ENCODE measurements at places on chromosomes 1 and 21. TPM values are rescaled to one million over a fixed set of nuclear protein-coding genes. Genes with fewer than 3 reads are reported as not detected.

LRRC71 gene
- polyA plus RNA-seq: not detected

TACSTD2 gene
- 1.8 TPM for polyA plus RNA-seq

DHDDS gene
- 46.9 TPM for polyA plus RNA-seq

ZNF683 gene
- polyA plus RNA-seq: not detected

KIAA1614 gene
- 1.3 TPM for polyA plus RNA-seq

SLC44A3 gene
- polyA plus RNA-seq: 2.0 TPM

TRIM45 gene
- 1.4 TPM for polyA plus RNA-seq

PLD5 gene
- polyA plus RNA-seq: not detected

TPTE gene
- polyA plus RNA-seq: not detected

TAS1R1 gene
- not detected for polyA plus RNA-seq

PGLYRP4 gene
- polyA plus RNA-seq: not detected

TSPEAR gene
- not detected for polyA plus RNA-seq

SMCP gene
- not detected for polyA plus RNA-seq

OR10Z1 gene
- not detected for polyA plus RNA-seq

LEMD1 gene
- not detected for polyA plus RNA-seq

SLC30A10 gene
- polyA plus RNA-seq: not detected

LCE1F gene
- polyA plus RNA-seq: 1.8 TPM

PGBD5 gene
- polyA plus RNA-seq: 0.23 TPM

- no peak for DNase-seq
These were observed 6.8 kb upstream of the RNF223 start for GRCh38 chr1:1080951-1081310.

DNA sequence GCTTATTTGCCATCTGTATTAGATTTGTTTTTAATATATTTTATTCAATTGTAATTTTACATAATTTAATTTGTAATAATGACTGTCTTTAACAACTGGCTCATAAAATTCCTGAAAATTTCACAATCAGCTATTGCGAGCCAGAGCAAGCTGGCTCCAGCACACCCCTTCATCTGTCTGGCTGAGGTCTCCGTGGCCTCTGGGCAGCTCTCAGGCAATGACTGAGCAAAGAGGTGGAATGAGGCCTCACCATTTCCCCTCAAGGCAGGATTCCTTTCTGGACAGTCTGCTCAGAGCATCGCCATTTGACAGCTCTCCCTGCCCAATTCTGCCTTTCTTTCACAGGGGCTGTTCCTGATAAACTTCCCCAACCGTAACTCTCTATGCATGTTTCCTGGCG lies 5.8 kb upstream of the KANK4 start:
- peak; percentile 96 for DNase-seq

DNA sequence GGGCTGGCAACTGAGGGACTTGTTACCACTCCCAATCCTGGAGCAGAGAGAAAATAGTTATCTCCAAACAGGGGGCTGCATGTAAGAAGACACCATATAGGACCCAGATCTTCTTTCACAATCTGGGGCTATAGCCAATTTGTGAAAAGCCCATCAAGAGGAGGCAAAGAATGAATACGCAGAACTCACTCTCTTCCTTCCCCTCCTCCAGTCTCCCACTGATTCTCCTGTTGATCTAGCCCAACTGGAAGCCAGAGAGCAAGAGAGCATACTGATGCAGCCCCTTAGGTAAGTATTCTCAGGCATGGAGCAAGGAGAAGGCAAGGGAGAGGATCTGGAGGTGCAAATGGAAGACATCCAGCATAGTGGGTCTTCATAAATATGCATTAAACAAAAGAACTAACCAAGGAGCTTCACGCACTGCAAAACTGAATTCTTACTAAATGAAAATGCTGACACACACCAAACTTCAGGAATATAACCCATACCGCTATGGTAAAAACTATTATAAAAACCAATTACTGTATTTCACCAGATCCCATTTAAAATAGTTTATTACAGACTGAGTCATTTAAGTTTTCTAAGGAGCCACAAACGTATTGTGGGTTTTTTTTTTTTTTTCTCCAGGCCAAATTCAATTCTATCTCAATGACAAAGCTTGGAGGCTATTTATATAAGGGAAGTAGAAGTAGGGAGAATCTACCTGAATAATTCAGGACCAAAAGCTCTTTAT lies 15.5 kb upstream of the HMGB4 start:
- DNase-seq: peak; percentile 43

DNA sequence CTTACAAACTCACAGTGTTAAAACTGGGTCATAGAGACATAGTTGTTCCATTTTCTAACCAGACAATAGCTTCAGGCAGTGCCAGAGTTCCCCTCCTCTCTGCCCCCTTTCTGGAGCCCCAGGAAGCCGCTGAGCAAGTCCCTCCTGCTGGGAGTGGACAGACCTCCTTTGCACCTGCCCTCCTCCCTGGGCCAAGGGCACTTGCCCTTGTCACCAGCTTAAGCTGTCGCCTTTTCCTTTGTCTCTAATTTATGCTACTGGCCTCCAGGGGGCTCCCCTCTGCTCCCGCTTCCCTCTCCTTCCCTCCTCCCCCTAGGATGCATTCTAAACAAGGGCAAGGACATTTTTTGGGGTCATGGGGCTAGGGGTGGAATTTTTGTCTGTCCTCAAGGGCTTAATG lies 182.4 kb downstream of the MIS18A start:
- DNase-seq: peak; percentile 14

GRCh38 chr1:242754926-242755325 lies 230.4 kb upstream of the PLD5 start:
- DNase-seq: no peak

GRCh38 chr1:77990629-77991204 lies 11.8 kb upstream of the FUBP1 start:
- no peak for DNase-seq

GRCh38 chr1:174960362-174960761 lies 39.4 kb upstream of the CACYBP start:
- no peak for DNase-seq

DNA sequence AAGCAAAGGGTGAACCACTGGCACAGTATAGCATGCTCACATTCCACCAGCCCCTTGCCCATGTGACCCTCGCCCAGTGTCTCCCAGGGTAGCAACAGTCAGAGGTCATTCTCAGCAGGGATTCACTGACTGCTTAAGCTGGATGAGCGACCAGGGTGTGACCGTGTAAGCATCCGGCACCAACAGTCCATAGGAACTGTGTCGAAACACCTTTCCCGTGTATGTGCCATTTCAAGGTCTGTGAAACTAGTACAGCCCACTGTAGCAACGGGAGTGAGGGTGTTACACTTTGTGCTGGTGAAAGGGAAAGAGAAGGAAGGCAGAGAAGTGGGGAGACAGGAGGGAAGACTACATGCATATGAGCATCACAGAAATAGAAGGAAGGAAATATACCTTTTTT lies 10.8 kb downstream of the PIK3C2B start:
- no peak for DNase-seq

GRCh38 chr1:61207416-61207815 lies 125.1 kb downstream of the NFIA start:
- DNase-seq: no peak

GRCh38 chr1:172530000-172530399 lies 3.0 kb upstream of the SUCO start:
- peak; percentile 29 for DNase-seq

DNA sequence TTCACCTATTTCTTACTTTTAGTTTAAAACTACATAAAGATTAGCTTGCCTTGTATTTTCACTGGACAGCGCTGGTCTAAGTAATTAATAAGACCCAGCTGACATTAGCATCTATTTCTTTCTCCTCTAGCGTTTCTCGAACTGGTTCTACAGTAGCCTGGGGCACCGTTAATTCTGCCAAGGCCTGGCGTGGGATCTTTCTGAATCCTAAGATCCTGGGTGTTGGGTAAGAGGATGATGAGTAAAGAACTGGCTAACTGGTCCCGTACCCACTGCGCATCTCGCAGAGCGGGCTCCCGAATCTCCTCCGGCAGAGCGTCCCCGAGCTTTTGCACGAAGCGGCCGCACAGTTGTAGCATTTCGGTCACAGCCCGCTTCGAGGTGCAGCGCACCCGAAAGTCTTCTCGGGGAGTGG lies 309 bp downstream of the NSL1 start:
- peak; percentile 98 for DNase-seq

- peak; percentile 75 for DNase-seq
These were observed 3.6 kb downstream of the CR1 start for GRCh38 chr1:207499573-207499972.

GRCh38 chr1:185960422-185961321 lies 226.5 kb downstream of the HMCN1 start:
- peak; percentile 30 for DNase-seq

DNA sequence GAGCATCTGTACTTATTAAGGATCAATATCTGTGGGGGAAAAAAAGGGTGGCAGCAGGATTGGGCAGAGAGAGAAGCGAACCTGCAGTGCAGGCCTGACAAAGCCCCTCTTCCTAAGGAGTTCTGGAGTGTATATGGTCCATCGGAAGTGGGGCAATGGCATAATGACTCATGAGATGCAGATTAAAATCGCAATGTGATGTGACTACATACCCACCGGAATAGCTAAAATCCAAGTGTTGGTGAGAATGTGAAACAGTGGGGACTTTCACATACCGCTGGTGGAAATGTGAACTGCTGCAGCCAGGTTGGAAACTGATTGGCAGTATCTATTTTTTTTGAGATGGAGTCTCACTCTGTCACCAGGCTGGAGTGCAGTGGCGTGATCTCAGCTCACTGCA lies 8.2 kb upstream of the CREG1 start:
- DNase-seq: no peak

- no peak for DNase-seq
These were observed 315.1 kb downstream of the NFIA start for GRCh38 chr1:61397495-61397894.

GRCh38 chr1:200245473-200245872 lies 164.4 kb downstream of the ZNF281 start:
- peak; percentile 60 for DNase-seq

DNA sequence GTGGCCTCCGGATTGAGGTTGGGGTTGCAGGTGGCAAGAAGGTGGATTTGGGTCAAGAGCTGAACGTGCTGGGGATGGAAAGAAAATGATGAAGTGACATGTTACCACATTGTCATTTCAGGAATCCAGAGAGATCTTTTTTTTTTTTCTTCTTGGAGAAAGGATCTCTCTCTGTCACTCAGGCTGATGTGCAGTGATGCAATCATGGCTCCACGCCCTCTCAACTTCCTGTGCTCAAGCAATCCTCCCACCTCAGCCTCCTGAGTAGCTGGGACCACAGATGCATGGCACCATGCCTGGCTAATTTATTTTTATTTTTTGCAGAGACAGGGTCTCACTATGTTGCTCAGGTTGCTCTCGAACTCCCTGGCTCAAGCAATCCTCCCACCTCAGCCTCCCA lies 80.6 kb downstream of the GON4L start:
- no peak for DNase-seq

DNA sequence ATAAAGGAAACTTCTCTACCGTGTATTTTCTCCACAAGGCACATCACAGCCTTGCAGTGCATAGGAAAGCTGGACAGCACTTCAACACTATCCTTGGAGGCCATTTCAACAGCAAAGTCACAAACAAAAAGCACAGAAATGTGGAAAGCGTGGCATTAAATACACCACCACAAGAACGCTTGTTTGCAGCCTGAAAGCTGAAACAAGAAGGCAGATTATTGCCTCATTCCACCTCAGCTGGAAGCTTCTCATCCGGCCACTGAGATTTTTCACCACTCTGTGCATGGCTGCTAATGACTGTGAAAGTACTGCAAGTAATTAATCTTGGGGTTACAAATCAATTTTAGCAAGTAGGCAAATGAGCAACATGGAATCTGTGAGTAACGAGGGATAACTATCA lies 50.9 kb upstream of the GALNT2 start:
- DNase-seq: no peak

GRCh38 chr1:44559913-44560312 lies 114.4 kb downstream of the TMEM53 start:
- DNase-seq: no peak

- no peak for DNase-seq
These were observed 10.5 kb downstream of the RPL5 start for GRCh38 chr1:92842082-92843045.

GRCh38 chr1:152036267-152037216 lies at the start of gene S100A11:
S100A11 (minus strand) TSS chr1:152037004; CDS start chr1:152036915, 89 bp downstream.
- DNase-seq: peak; percentile 97

DNA sequence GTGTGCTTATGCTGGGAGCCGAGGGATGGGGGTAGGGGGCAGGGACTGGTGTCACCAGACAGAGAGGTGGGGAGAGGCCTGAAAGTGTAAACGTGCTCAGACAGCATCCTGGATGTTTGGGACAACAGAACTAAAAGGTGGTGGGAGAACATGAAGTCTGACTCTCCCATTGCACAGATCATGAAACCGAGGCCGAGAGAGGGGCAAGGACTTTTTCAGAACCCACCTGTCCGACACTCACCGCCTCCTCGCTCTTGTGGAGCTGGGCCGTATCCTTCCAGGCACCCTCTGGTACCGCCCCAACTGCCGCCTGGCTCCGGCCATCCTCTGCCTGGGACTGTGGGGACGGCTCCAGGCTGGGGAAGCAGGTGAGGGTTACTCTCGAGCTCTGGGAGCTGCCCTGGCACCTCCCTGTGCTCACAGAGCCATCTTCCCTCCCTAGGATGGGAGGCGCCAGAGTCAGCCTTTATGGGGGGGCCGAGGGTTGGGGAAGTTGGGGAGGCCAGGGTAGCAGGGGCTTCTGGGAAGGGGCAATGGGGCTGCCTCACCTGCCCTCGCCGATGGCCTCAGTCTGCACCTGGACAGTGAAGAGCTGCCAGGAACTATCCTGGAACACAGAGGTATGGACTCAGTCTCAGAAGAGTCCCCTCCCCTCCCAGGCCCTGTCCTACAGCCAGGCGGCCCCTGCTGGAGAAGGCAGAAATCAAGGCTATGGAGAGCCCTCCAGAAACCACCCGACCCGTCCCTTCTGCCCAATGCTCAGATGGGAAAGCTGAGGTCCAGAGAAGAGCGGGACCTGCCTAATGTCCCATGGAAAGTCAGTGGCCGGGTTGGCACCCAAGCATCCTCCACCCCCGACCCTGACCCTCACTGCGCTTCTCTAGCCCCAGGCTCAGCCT lies 7.0 kb downstream of the ATP13A2 start:
- DNase-seq: peak; percentile 28

GRCh38 chr1:50422946-50423669 lies at the start of gene DMRTA2:
DMRTA2 (minus strand) TSS chr1:50423443; CDS start chr1:50421536, 1,907 bp downstream.
- no peak for DNase-seq

DNA sequence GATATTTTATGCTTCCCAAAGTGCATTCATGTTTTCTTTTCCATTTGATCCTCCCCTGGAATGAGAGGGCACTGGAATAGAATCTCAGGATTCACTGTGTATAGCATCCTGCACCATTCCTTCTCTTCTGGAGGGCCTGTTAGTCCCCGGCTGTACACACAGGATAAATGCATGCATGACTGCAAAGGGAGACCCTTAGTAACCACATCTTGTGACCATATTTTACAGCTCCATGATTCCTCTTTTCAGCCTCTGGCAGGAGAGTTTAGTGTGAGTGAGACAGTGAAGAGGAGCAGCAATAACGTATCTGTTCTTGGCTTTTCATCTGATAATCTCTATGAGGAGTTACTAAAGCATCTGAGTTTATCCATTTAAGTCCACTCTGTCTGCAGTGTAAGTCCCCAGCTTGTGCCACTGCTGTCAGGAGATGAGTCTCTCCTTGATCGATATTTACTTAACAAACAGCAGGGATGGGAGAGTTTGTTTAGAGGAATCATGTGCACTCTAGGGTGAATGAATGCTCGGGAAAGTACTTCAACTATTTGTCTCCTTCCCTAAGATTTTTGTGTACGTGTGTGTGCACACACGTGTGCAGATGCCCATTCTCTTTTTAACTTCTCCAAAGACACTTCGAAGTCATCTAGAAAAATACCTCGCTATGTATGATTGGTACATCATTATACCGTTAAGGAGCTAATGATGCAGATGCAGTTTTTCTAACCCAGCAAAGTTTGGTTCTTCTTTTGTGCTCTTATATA lies 41.1 kb downstream of the PROX1 start:
- no peak for DNase-seq

- peak; percentile 86 for DNase-seq
These were observed 729 bp upstream of the CDCA8 start for GRCh38 chr1:37691497-37692077.

Data from GM23248 (cell line).